ENCODE measurements at places on chromosomes 13 and 19.

- no peak for DNase-seq
Observed at GRCh38 chr13:104314926-104315535, 1248.8 kb upstream of the SLC10A2 start.

DNA sequence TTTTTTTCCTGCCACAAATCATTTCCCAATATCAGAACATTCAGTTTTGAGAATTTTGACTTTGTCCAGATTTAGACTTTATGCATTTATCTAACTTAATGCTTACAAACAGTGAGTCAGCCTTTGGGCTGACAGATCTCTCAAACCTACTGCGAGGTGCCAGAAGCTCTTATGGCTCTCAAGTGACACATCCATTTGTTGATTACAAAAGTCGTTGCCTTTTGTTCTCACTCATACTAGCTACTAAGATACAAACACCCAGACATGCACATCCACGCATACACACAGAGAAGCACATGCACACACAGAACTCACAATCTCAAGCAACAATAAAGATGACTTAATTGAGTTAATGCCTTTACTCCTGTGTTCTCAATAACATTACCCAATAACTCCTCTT lies 1147.5 kb downstream of the DIAPH3 start:
- DNase-seq = no peak

- DNase-seq = no peak
Observed at GRCh38 chr19:46859637-46860124, 1.1 kb upstream of the ARHGAP35 start.

DNA sequence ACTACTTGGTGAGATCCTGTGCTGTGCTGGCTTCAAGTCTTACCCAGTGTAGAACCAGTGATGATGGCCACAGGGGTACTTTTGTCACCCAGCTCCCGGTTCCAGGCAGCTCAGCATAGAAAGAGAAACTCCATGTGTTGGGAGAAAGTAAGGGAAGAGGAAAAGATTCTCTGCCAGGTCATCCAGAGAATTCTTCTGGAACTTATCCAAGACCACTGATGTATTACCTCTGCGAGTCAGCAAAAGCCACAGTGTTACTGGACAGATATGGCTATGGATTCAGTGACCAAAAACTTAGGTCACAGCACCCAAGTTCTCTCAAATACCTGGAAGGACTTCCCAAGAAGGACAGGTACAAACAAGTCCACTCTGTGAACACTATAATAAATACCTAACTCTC lies 399.5 kb upstream of the MIR17HG start:
- DNase-seq = no peak

DNA sequence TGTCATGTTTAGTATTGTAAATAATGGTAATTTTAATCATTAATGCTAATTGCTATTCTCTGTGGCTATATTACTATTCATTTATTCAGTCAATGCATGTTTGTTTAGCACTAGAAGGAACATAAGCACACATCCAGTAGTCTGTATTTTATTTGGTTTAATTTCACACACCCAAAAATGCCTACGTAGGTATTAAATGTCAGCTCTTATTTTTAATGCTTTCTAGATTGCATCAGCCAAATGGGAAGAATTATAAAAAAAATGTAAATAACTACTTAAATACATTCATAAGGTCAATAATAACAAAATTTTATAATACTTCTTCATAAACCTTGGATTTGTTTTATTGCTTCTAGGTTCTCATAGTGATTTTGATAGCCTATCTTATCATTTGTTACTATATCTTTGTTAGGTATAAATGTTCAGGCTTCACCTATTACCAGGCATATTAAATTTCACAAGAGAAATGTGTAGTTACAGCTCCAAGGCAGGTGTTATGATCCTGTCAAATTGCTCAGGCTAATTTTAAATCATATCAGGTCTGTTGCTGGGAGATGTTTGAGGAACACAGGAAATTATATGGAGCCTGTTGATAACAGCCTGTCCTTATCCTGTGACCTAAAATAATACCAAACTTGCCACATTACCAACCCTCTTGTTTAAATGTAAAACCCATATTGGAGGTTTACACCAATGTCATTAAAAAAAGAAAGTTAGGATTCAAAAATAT lies 34.4 kb downstream of the ITGBL1 start:
- DNase-seq = no peak

- no peak for DNase-seq
Observed at GRCh38 chr19:21197590-21198295, 55.9 kb downstream of the ZNF431 start.

GRCh38 chr19:10111405-10111811 lies at the start of gene P2RY11:
Gene P2RY11, plus strand, starts transcription at chr19:10111693. Its CDS starts 29 bp downstream, at chr19:10111722.
- DNase-seq = no peak

DNA sequence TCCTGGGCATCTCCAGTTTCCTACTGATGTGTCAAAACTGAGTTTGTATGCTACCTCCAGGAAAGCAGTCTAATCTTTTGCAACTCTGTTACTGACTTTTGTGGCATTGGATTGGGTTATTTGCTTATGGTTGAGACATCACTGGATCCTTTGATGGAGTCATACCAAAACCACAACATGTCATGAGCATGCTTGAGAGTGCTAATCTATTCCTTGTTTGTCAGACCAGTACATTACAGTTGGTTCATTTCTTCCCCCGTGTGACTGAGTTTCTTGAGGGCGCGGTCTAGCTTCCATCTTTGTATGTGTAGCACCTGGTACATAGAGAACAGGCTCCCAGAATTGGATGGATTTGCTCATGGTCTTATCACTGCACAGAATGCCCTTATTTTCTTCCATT lies 43.2 kb downstream of the SUGT1 start:
- DNase-seq = no peak

DNA sequence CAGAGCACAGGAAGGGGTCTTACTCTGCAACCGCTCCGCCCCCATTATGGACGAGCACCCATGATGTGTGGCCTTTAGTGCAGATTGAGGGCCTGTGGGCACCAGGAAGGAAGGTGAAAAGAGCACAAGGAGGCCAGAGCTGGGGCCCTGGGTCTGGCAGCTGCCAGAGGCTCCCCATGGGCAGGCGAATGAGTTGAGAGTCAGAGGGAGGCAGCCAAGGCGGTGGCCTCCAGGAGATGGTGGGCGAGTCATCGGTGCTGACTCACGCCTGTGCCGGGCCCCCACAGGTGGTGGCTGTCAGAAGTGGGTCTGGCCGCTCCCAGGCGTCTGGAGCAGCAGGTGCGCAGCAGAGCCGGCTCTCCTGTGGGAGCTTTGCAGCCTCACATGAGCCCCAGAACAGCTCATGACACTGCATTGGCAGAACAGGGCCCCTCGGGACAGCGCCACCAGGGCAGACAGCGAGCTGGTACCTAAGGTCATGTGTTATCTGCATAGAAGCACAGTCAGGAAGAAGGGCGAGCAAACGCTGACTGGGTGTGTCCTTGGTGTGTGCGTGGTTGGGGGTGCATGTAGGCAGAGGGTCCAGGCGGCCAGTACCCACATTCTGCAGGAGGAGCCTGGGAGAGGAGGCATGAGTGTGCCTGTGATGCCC lies 68.8 kb downstream of the CHST8 start:
- DNase-seq = no peak

GRCh38 chr19:47615230-47615629 lies 6.3 kb downstream of the BICRA start:
- no peak for DNase-seq

DNA sequence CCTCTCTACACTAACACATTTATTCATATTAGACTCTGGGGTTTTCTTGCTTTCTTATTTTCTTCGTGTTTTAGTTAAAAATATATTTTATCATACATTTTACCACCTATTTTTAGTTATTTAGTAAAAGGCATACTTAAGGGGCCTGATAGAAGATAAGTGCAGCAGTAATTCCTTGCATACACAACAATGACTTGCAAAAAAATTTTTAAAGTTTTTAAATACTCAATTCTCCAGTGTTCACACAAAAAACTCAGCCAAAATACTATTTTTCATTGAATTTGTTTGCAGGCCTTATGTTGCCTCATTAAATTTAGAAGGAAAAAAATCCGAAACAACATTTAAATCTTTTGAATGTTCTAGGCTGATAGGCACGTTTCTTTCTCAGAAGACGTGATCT lies 2431.7 kb downstream of the PCDH9 start:
- DNase-seq = no peak

GRCh38 chr19:58572026-58572817 lies 913 bp downstream of the MZF1 start:
- DNase-seq = no peak

DNA sequence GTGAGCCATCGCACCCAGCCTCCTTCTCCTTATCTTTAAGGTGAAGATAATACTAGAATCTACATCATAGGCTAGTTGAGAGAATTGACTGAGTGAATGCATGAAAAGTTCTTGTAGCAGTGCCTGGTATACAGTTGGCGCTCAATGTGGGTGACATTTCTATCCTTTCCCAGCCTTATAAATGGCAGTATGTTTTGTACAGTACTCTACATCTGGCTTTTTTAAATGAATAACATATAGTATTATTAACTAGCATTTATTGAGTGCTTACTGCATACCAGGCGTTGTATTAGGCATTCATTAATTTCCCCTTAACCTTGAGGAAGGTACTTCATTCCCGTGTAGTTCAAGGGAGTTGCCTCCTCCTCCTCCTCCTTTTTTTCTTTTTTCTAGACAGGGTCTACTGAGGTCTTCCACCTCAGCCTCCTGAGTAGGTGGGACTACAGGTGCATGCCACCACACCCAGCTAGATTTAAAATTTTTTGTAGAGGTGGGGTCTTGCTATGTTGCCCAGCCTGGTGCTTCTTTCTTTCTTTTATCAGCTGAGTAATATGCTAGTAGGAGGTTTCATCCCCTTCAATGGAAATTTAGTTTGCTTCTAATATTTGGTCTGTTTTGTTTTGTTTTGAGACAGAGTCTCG lies 2.8 kb downstream of the C5AR1 start:
- DNase-seq = no peak

DNA sequence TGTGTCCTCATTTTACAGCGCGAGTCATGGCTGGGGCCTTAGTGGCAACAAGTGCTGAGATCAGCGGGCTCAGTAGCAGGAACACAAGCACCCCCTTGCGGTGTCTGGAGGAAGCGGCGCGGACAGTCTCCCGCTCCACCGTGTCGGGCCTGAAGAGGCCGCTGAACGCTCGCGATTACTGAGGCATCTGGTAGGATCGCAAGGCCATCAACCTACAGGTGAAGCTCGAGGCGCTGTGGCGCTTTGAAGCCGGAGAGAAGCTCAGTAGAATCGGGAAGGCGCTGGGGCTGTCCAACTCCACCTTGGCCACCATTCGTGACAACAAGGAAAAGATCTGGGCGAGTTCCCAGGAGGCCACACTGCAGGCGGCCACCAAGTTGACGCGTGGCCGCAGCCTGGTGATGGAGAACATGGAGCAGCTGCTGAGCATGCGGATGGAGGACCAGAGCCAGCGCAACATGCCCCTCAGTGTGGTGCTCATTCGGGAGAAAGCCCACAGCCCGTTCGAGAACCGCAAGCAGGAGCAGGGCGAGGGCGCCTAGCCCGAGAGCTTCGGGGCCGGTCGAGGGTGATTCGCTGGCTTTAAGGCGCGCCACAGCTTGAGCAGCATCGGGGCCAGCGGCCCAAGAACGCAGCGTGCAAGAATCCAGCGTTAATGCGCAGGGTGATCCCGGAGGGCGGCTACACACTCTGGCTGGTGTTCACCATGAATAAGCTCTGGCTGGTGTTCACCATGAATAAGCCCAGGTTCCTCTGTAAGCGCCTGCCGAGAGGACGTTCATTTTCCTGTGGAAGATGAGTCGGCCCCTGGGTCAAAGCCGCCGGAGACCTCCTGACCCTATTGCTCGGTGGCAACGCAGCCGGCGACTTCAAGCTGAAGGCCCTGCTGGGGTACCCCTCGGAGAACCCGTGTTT lies 8.3 kb upstream of the MZF1 start:
- DNase-seq = peak; percentile 89
